Brain microvascular endothelial cell (primary cell): ENCODE measurements at places on chromosomes 3 and 15.

GRCh38 chr15:31486506-31486905, 159.9 kb downstream of the KLF13 start:
- DNase-seq: no peak

GRCh38 chr3:16052964-16053363, 121.5 kb upstream of the GALNT15 start:
- DNase-seq: no peak

DNA sequence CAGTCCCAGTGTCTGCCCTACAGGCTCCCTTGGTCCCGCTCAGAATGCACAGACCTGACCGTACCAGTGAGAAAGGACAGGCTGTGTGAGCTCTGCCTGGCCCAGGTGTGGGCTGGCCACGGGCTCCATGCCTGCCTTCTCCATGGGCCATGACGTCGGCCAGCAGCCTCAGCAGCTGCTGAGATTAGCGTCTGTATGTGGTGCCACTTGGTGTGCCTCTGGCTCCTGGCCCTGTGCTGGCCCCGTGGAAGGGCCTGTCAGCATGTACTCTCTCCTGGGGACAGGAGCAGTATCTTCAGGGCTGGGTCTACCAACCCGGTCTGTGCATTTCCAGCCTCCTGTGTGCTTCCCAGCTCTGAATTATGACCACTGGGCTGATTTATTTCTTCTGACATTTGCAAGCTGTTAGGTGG, 25.7 kb downstream of the KLF13 start:
- no peak for DNase-seq

DNA sequence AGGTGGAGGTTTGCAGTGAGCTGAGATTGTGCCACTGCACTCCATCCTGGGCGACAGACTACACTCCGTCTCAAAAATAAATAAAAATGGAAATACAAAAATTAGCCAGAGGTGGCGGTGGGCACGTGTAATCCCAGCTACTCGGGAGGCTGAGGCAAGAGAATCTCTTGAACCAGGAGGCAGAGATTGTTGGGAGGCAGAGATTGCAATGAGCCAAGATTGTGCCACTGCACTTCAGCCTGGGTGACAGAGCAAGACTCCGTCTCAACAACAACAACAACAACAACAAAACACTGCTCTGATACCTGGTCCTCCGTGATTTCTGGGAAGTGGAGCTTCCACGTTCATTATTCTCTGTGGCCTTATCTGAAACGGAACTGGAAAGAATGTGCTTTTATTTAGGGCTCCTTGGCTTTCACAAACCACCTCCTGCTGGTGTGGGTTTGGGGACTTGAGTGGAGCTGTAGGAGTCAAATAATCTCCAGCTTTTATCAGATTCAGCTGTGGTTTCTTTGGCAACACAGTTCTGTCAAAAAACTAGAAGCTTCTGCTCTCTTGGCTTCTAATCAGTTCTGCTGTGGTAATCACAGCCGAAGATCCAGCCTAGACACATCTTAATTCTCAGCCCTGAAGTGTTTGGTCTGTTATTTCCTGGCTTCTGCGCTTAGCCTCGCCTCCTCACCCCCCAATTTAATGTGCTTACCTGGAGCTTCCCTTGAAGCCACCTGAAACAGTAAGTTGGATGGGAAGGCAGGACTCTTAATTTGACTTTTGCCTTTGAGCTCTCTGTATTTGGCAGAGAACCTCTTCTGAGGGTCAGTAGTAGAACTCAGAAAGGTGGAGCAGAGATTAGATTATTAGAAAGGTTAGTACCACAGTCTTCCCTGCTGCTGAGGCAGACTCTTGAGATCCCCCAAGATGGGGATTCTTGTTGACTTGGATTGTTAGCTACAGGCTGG, 21.4 kb downstream of the IRAK2 start:
- DNase-seq: no peak

- no peak for DNase-seq
Measured at GRCh38 chr3:194886836-194887235, 201.2 kb downstream of the FAM43A start.

- DNase-seq: no peak
Measured at GRCh38 chr15:59330649-59331048, 42.0 kb downstream of the MYO1E start.

GRCh38 chr3:117629505-117629904, 919.9 kb downstream of the TUSC7 start:
- no peak for DNase-seq

DNA sequence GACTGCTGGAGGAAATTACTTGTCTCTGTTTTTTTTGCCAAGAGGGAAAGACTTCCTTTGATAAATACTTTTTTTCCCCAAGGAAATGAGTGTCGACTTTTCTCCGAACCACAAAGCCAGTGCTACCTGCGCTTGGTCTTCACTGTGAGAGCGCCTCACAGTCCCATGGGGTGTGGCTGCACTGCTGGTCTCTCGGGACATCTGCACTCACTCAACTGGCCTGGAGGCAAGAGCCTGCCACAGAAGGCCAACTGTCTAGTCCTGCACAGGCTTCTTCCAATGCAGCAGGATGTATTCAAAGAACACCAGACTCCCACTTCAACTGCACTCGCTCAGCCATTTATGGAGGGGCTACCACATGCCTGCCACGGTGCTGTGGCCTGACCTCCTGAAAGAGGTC, 40.6 kb upstream of the CGNL1 start:
- DNase-seq: no peak

- DNase-seq: no peak
Measured at GRCh38 chr3:197495999-197496745, 59.6 kb downstream of the BDH1 start.

DNA sequence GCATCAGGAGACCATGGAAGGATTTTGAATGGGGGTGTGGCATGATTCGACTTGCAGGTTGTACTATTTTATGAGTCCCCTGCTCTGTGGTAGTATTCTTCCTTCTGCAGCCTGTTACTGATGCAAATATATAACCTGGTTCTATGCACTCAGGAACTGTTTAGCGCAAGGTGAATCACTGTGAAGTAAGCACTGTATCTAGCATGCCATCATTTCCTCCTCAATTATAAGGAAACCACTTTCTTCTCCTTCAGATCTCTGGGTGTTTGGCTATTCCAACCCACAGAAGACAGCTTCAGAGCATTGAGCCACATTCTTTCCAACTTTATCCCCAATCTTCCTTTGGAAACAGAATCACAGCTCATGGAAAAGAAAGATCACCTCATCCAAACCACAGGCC, 176.7 kb downstream of the DIPK2A start:
- no peak for DNase-seq

DNA sequence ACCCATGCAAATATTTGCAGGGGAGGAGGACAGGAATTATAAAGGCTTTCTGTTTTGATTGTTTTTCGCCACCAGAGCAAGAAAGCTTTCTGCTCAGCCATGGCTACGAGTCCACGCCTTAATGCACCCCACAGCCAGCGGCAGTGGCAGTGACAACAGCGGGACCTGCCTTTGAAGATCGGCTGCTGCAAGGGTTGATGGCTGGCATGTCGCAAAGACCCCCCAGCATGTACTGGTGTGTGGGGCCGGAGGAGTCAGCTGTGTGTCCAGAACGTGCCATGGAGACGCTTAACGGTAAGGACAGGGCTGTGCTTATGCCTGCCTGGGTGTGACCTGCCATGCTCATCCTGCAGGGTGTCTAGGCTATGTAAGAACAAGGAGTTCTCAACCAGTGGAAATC, 5.3 kb downstream of the LRRK1 start:
- DNase-seq: no peak

DNA sequence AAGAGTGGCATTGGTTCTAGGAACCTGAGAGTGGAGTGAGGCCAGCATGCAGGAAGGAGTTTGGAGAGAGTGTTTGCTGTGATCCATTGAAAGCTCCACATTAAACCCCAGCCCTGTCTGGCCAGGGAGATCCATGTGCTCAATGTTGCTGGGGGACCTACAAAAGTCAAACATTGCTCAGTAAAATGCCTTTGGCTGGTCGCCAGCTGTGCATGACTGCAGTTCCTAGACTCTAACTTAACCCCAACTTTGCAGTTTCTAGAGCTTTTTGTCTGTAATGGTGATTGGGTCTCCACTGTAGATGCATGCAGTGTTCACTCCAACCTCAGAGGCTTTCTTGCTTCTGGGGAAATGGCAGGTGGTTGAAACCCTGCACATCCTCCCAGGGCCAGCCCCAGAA, 99.7 kb upstream of the ABHD17C start:
- no peak for DNase-seq

GRCh38 chr15:38689522-38689921, 124.9 kb upstream of the RASGRP1 start:
- DNase-seq: no peak

GRCh38 chr3:135109681-135110080, 314.6 kb downstream of the EPHB1 start:
- DNase-seq: no peak

DNA sequence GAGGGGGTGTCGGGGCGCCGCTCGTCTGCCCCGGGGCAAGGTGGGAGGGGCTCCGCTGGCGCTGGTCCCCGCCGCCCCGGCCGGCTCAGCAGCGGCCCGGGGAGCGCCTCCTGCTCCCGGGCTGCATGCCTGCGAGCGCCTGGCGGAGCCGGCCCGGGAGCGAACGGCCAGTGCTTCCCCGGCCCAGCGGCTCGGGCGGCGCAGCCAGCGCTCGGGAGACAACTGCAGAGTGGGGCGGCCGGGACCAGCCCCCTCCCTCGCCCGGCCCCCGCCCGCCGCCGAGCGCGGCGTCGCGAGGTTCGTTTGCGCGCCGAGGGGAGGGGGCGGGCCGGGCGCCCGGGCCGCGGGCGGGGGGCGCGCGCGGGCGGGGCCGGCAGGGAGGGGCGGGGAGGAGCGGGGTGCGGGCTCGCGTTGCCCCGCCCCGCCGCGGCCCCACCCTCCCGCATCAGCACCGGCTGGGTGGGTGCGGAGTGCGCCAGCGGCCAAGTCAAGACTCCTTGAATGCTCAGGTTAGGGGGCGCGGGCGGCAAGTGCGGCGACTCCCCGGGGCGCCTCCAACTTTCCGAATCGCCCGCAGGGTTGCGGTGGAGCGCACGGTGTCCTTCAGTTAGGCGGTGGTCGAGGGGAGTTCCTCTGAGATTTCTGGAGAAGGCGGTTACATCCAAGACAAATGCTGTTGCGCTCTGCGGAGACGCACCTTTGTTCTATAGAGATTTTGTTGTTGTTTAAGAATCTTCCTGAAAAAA, at the start of gene RGMA:
Gene RGMA (minus strand): TSS at position 231 of the 746 bp plus-strand sequence. CDS start 279 bp downstream, outside the sequence.
- DNase-seq: no peak

GRCh38 chr3:56773986-56774385, 27.8 kb downstream of the ARHGEF3 start:
- no peak for DNase-seq

DNA sequence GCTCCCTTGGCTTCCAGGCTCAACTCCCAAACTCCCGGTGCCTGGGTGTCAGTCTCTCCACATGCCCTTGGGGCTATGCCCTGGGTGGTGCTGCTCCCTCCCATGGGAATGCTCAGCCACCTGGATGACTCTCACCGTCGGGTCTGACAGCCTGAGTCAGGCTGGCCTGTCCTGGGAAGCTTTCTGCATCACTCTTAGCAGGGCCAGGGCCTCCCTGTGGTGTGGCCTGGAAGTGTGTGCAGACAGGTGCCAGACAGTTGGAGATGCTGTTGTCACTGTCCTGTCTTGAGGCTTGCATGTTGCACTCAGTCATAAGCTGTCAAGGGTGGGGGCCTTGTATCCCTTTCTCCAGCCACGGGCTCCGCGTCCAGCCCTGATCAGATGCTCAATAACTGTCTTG, 71.7 kb downstream of the GABRG3 start:
- no peak for DNase-seq

DNA sequence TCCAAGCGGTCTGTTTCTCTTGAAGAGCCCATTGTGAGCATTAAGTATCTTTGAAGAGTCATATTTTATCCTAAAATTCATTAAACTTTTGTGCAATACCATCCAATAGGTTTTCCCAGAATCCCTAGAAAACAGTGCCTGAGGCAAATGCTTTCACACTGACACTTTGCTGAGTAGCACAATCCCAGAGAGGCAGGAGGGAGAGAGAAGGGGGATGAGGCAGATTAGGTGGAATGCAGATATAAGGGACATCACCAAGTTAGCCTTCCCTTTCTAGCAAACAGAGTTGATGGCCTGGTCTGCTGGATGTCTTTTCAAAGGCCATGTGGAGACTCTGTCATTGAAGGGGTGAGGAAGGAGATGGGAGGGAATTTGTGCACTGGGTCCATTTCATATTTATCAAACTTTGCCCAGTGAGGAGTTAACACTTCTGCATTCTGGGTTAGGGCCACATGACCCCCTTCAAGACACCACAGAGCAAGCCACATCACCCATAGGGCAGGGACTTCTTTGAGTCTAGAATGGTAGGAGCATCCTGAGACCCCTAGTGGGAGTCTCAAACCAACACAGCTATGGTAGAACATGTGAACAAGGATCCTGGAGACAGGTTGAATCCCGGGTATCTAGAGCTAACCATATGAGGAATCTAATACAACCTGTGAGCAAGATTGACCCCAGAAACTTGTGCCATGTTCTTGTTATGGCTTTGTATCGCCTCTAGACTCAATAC, 32.0 kb upstream of the SEMA6D start:
- no peak for DNase-seq

GRCh38 chr3:71134521-71134920, 449.0 kb downstream of the FOXP1 start:
- no peak for DNase-seq

- no peak for DNase-seq
Measured at GRCh38 chr15:74784426-74785193, 2.7 kb downstream of the CSK start.

GRCh38 chr15:96170979-96171739, 159.3 kb upstream of the NR2F2 start:
- DNase-seq: no peak

DNA sequence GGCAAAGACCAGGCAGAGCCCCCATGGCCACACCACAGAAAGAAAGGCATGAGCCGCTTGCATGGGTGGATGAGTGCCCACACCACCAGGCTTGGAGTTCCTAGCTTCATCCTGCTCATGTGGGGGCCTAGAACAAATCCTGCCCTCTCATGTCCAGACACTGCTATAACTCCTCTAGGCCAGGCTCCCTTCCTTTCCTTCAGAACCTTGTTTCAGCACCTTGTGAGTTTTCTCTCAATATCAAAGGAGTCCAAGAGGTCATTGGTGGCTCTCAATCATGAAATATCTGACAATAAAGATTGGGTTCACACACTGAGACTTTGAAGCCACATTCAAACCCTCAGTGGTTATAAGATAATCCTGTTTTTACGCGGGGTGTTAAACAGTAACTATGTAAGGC, 12.7 kb downstream of the SLC6A20 start:
- DNase-seq: no peak

- no peak for DNase-seq
Measured at GRCh38 chr3:45852828-45853227, 10.9 kb upstream of the LZTFL1 start.

DNA sequence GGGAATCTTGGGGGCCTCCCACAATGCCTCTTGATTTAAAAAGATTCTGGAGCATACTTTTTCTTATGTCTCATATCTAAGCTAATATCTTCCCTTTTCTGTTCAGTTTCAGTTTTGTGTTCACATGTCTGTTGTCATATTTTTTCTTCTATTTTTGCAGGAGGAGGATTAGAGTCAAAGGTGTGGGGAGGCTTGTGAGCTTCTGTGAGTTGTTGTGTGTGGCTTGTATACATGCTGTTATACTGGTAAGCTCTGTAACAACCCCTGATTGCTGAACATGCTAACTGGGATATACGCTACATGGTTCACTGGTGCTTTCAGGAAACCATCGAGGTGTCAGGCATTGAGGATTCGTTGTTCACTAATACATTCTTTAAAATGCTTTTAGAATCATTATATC, 83.5 kb downstream of the SLC25A26 start:
- no peak for DNase-seq
